Stimulated activated CD4-positive, alpha-beta T cell treated with anti-CD3 and anti-CD28 coated beads, Interleukin-12 subunit alpha, Interleukin-12 subunit beta, amount 100 ng/mL, for 48 hours (primary cell): ENCODE measurements at places on chromosomes 13 and 19.

DNA sequence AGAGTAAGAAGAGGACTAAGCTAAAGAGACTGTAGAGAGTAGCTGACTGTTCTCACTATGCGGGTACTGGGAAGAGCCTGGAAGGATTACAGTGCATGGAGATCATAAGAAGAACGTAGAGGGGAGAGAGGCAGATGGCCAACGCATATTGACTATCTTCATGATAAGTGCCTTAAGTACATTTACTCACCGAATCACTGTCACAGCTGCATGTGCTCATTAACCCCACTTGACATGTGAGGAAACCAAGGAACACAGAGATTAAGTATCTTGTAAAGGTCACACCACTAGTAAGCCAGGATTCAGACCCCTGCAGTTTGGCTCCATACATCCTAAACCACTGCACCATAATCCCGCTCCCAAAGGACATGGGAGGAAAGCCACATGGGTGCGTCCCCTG, 34.1 kb downstream of the SMAD9 start:
- DNase-seq, result no peak

DNA sequence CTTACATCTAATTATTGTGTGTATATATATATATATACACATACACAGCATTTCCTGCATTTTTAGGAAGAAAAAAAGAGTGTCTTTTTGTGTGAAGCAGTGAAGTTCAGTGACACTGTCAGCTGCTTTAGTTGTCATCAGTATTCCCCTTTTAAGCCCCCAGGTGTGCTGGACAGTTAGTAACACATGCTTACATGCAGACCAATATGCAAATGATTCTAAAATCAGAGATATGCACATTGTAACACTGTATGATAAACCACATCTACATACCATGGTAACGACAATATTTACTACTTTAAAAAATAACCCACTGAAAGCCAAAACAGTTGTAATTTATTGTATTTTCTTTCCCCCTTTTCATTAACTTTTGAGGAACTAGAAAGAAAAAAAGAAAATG, 16.8 kb downstream of the LHFPL6 start:
- no peak for DNase-seq

DNA sequence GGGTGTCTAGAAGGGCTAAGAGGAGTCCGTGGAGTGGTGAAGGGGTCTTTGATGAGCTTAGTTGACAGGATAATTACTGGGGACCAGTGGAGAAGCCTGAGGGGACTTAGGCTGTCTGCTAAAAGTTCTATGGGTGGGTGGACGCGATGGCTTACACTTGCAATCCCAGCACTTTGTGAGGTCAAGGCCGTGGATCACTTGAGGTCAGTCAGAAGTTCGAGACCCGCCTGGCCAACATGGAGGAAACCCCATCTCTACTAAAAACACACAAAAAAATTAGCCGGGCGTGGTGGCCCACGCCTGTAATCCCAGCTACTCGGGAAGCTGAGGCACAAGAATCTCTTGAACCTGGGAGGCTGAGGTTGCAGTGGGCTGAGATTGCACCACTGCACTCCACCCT, 2.8 kb upstream of the GSK3A start:
- DNase-seq, result no peak

- DNase-seq, result no peak
Measured at GRCh38 chr19:48741129-48741999, 954 bp upstream of the RASIP1 start.
